ENCODE measurements at places on chromosomes 2 and 18. TPM values are rescaled to one million over a fixed set of nuclear protein-coding genes. Genes with fewer than 3 reads are reported as not detected.

The CENPA gene
- 38.5 TPM for total RNA-seq

The FKBP7 gene
- total RNA-seq = 9.7 TPM

The GKN1 gene
- total RNA-seq = not detected

The IL18RAP gene
- not detected for total RNA-seq

The CAVIN2 gene
- total RNA-seq = 7.6 TPM

The CCDC74A gene
- 0.15 TPM for total RNA-seq

The HAAO gene
- total RNA-seq = 42.7 TPM

The FBXO36 gene
- total RNA-seq = 2.8 TPM

The PLEK gene
- not detected for total RNA-seq

The PTPRM gene
- 12.6 TPM for total RNA-seq

The GCG gene
- not detected for total RNA-seq

The RTP5 gene
- total RNA-seq = not detected

The CDH2 gene
- 18.6 TPM for total RNA-seq

The ANKRD23 gene
- total RNA-seq = 0.35 TPM

Data from HepG2 (cell line).